Nephron progenitor cell (in vitro differentiated cells): ENCODE measurements at places on chromosomes 5 and 9.

- no peak for DNase-seq
These were observed 48.4 kb downstream of the COX7C start for GRCh38 chr5:86665984-86666760.

GRCh38 chr5:17860660-17861315, 226.5 kb downstream of the TAF11L14 start:
- no peak for DNase-seq

GRCh38 chr5:129978270-129978669, 74.0 kb downstream of the CHSY3 start:
- no peak for DNase-seq

DNA sequence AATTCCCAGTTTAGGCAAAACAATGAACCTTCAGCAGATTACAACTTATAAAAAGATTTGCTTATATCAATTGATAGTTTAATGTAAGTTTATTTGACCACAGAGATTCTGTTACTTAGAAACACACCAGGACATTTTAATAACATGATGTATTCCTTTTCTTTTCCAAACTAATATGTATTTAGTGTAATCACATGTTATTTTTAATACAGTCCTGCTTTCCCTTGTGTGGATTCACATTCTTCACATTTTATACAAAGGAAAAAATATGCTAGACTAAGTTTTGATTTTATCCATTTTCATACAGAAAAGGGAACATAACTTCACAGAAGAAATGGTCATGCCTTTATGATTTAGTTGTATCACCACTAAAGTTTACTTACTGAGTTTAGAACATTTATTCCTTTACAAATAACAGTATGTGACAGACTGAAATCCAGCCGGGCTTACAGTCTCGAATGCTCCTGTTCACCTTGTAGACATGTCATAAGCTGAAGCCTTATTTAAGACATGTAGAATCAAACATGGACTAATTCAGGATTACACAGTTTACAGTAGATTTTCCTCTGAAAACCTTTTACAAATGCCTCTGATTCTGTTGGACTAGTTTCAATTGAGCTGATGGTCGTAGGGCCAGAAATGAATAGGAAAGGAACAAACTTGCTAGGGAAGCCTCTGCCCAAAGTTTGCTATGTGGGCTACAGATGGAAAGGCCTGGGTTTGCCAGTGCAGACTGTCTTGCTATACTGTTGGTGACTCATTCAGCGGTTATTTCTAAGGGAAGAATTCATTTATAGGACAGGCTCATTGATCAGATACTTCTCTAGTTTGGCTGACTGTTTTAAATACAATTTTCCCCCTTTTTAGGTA, 6.6 kb upstream of the ASPN start:
- DNase-seq, result no peak

GRCh38 chr5:56549096-56549886, 266.1 kb upstream of the MAP3K1 start:
- DNase-seq, result no peak

- no peak for DNase-seq
These were observed 20.5 kb downstream of the POLK start for GRCh38 chr5:75532190-75532589.

DNA sequence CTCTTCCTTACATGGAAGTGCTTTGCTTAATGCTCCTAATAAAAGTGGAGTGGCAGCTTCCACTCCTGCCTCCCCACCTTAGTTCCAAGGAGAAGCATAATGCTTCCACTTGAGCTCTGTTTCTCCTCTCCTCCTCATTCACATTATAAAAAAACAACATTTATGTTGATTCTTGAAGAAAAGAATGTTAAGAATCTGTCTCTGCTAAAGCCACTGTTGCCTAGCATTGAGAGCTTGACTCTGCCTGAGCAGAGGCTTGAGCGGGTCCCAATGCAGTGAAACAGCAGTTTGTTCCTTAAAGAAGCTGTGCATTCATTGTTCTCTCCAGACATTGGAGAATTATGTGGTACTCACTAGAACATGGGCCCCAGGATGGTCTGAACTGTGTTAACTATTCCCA, 101.5 kb upstream of the GHR start:
- no peak for DNase-seq

- DNase-seq, result no peak
These were observed 168.0 kb downstream of the CCDC171 start for GRCh38 chr9:15720861-15721260.

- peak; percentile 82 for DNase-seq
These were observed 56.2 kb downstream of the DUSP1 start for GRCh38 chr5:172714491-172715420.

DNA sequence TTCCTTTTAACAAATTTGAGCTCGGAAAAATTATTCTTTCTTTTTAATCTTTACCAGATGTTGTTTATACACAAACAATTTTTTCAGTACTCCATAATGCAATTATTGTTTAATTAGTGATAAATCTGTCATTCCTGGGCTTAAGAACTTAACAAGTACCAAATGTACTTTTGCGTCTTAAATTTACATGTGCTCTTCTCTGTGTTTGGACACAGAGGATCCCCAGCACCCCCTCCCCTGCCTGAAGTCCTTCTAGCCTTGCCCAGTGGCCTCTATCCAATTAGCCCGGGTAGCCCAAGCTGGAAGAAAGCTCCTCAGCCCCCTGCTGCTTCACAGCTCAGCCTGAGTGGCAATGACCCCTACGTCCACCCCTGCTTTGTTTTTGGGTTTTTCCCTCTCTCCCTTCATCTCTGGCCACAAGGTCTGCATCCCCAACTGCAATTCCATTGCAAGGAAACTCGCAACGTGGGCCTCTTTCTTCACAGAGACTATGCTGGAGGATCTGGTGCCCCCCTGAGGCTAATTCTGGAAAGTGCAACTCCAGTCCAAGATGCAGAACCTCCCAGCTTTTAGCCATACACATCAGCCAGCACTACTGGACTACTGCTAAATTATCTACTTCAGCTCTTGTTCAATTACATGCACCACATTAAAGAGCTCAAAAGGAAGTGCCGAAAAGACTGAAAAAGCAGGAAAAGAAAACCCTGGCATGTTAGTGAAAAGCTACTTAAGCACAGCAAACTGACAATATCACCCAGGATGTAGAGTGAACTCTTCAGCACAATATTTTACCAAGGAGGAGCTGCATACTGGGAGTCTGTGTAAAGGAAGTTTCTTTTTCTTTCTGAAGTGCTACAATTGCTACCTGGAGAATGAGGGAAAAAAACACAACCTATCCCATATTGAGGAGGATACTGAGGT, 186.2 kb downstream of the FANCC start:
- DNase-seq, result peak; percentile 78

DNA sequence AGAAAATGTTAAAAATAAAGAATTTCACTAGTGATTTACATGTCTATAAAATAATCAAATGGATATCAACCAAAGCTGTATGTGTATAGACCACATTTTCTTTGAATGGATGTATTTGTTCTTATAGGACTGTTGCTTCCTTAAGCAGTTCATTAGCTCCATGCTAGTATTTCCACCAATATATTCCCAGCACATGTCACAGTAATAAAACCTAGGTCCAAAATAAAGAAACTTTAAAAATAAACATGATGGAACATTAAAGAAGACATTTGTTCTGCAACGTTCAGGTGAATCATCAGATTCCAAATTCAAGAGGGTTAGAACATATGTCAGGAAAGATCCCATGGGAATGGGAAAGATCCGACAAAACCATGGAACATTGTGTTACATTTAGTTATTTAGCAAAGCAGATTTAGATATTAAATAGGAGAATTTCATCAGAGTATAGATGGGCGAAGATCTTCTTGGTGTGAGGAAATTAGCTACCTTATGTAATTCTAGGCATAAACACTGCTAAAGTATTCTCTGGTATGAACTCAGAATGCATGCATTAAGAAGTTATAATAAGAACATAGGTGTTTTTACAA, 490.7 kb downstream of the CDH18 start:
- no peak for DNase-seq

DNA sequence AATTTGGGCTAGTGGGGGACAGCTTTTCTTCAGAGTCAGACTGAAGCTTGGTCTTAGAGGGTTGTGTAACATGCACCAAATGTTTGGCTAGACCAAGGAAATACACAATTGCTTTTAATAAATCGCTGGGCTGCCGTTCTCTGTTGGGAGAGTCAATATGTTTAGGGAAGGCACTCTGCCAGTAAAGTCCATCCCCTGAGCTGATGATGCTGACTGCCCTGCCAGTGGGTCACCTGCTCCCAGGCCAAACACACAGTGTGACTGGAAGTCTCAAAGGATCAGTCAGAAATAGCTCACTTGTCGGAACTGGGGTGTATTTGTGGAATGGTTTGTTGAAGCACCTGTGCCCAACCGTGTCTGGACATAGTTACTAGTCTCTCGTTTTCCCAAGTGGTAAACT, 17.9 kb upstream of the ZNF474 start:
- no peak for DNase-seq

GRCh38 chr9:120918931-120919842, 7.4 kb downstream of the TRAF1 start:
- DNase-seq, result no peak

- no peak for DNase-seq
These were observed 174.6 kb downstream of the ADAMTS6 start for GRCh38 chr5:65307088-65307487.

- DNase-seq, result peak; percentile 50
These were observed 617 bp downstream of the PPP6C start for GRCh38 chr9:125189011-125189360.

- no peak for DNase-seq
These were observed 28.9 kb upstream of the PDCD1LG2 start for GRCh38 chr9:5481322-5482040.

- DNase-seq, result no peak
These were observed 532.5 kb downstream of the KIF4B start for GRCh38 chr5:155546075-155546474.

GRCh38 chr5:122126756-122127321, 2.5 kb upstream of the ZNF474 start:
- no peak for DNase-seq

GRCh38 chr9:126836216-126836615, 24.2 kb upstream of the ZBTB34 start:
- DNase-seq, result no peak

DNA sequence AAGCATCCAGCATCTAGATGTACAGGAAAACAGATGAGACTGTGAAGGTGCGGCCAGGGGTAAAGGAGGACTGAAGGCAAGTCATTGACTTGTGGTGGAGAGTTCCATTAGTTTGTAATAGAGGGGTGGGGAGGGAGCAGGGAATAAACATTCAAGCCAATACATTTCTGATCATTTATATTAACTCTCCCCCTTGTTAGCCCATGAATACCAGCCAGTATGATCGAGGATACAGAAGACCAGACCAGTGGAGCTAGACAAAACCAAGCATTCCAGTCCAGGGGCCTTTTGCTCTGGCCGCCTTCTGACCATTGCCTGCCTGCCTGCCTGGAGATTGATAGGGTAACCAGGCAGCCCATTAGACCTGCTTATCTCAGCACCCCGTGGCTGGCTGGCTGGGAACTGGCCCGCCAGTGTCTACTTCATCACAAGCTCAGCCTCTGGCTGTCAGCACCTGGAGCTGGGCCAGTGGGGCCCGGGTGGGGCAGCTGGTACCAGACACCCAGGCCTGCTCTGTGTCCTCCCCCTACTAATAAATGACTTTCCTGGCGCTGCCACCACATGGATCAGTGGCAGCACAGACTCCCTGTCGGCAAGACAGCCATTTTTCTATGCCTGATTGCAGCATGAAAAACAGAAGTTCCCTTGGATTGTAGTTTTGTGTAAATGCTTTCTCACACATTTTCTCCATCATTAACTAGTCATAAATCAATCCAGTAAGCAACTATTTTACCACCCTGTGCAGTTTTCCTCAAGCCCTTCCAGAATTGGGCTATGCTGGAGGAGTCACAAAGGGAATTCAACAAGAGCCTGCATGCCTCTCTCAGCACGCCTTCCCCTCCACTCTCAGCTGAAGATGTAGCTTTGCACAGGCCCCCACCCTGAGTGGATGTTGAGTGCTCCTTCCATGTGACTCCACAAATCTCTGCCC, 181.3 kb downstream of the SNCAIP start:
- peak; percentile 9 for DNase-seq

GRCh38 chr5:143525176-143525575, 121.7 kb upstream of the NR3C1 start:
- no peak for DNase-seq

DNA sequence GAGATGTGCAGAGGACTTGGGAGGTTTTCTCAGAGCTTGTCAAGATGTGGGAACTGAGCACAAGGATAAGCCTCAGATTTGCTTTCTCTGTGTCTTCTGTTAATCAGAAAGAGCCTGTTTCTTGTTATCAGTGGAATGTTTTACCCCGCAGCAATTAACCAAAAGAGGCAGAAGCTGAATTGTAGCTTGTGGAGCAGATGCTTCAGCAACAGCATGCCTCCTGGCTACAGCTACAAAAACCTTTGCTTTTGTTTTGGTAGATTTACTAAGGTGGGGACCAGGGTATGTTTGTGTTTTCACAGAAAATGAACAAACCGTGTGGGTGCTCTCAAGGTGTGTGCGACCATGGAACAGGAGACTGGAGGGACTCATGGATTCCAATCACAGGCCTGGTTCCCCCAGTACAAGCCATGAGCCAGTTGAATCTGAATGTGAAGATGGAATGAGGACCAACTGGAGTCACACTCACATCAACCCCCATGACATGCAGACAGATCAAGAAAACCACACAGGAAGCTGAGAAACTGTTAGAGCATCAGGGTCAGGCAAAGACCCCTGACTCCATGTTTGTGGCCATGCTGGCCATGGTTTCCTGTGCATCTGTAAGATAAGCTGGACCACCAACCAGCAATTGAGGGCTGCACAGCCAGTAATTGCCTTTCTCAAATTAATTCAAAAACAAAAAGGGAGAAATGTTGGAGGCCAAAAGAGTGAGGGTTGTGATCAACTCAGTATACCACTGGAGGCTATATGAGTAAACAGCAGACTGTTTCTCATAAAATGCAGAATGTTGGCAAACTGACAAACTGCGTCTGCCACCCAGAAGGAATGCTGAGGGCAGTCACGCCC, 6.9 kb downstream of the UGT3A2 start:
- DNase-seq, result no peak

GRCh38 chr9:68536876-68537615, 3.6 kb downstream of the TMEM252 start:
- DNase-seq, result no peak

DNA sequence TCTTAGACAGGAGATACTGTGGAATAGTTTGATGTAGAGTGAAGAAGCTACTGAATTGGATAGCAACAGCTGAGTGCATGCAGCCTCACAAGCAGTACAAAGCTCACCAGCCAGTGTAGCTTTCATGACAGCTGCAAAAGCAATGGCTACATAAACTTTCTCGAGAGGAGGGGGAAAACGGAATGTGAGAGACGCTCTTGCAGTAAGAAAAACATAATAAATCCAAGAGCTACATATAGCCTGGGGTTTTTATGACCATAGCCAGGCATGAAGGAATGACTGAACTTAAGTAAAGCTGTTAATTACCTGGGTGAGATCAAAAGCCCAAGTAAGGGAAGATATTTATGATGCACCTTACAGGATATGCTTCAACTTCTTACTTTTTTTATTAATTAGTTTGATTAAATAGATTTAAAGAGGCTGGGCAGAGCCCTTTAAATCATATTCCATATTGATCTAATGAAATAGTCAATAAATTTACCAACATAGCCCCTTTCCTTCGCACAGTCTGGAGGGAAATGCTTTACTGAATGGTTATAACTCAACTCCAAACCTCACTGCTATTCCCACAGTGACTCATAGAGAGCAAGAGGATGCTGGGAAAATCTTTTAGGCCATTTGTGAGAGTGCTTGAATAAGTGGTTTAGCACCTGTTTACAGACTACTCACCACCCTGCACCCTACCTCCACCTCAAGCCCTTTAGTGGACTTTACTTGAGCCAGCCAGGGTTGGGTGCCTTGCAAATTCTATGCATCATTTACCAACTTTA, 407.2 kb upstream of the CLINT1 start:
- no peak for DNase-seq
